ENCODE measurements at places on chromosomes 2 and 18.
A peak's percentile ranks its signal among the peaks of the same experiment; 100 is the strongest.

DNA sequence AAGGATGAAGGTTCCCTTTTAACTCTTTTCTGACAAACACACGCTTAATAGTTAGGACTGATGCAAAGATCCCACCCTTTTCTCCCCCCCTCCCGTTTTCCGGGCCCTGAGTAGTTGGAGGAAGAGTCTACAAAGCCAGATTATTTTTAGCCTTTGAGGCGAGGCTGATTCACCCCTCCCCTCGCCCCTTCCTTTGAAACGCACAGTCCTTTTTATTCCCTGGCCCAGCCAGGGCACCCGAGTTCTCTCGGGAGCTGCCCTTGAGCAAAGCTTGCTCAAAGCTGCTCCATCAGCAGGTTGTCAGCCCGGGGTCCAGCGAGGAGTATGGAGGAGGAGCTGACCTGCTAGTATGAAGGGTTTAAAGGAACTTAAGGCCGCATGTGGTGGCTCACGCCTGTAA is 47.1 kb upstream of the SPRED2 start:
- DNase-seq = no peak

DNA sequence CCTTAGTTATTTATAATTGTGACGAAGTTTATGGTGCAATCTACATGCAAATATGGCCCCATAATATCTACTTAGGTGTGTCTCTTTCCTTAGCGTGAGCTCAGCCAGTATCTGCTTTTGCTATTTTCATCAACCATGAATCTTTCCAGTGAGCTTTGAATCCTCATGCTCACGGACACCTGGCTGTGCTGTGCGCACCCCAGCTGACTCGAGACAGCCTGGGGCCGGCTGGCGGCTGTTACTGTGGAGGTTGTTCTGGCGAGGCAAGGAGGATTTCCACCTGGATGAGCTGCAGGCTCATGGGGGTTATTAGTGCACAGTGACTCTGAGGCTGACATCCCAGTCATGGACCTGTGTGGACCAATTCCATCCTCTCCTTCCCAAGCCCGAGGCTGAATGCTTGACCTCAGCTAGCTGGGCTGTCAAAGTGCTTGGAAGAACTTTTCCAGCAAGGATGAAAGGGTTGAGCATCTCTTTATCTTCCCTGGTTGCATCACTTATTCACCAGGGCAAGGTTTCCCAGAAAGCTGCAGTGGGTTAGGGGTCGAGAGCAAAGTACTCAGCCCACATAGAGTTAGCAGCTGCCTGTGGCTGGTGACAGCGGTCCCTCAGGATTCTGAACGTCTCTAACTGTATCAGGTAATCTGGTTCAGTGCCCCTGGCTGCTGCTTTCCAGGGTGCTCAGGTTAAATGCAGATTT is 141.7 kb downstream of the ARL4C start:
- no peak for DNase-seq

GRCh38 chr18:50469380-50469781 is 90.5 kb upstream of the MAPK4 start:
- no peak for DNase-seq

DNA sequence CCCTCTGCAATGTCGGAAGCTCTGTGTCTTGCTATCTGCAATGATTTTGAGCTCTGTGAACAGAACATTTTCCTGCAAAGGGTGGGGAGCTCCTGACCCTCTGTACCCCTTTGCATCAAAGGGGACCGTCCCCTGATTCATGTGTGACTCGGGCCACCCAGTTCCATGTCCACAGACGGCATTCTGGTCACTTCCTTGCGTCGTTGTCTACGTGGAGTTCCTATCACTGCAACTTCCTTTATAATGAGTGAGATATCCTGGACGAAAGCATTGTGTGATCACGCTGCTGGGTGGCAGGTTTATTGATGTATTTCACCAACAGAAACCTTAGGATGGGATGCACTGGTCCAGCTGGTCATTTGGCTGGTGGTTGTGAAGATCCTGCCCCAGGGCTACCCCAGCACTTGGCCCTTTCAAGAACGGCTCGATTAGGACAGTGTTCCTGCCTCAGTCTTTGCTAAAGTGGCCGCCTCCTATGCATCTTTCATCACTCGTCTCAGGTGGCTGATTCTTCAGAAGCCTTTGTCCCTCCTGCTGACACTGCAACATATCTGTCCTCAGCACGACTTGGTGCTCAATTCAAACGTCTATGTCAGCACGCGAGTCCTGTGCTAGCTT is 202.7 kb downstream of the ACKR3 start:
- DNase-seq = no peak

- no peak for DNase-seq
These were observed 692.3 kb upstream of the PIK3C3 start for GRCh38 chr18:41262688-41263087.

DNA sequence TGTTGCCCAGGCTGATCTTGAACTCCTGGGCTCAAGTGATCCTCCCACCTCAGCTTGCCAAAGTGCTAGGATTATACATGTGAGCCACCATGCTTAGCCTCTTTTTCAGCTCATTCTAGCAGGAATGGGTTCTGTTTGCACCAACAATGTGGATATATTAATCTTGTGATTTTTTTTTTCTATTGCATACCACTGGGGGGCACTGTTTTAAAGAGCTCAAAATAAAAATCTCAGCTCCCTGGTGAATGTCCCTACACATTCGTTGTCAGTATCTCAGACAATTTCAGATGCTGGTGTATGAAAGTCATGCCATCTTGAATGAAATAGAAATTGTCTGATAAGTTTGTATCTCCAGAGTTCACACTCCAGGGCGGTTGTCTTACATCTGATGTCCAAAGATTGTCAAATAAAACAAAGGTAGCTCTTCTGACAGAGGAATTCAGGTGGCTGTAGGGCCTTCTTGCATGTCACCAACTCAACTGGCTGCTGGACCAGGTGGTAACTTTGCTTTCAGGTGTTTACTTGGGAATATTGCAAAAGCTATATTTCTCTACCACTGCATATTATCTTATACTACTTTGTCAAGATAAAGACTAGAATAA is 3.1 kb upstream of the MATN3 start:
- no peak for DNase-seq

DNA sequence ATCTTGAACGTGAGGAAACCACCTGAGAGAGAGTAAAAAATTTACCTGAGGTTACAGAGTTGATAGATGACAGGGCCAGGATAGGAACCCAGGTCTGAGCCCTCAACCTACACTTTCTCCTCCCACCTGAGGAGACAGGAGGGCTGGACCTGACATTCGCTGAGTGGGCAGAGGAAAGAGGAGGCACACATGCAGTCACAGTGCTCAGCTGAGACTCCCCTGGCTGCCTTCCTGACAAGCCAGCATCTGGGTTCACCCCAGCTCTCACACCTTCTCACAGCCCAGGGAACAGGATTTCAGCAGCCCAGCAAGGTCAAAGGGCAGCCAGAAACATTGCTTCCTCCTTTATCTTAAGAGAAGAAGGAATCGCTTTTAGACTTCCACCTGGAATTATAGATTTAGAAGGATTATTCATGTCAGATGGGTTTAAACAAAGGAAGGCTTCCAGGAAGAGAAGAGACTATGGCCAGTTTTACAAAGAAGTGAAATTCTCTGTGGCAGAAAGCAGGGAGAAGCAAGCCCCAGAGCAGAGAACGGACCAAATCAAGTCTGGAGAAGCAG is 18.1 kb upstream of the PKDCC start:
- no peak for DNase-seq

DNA sequence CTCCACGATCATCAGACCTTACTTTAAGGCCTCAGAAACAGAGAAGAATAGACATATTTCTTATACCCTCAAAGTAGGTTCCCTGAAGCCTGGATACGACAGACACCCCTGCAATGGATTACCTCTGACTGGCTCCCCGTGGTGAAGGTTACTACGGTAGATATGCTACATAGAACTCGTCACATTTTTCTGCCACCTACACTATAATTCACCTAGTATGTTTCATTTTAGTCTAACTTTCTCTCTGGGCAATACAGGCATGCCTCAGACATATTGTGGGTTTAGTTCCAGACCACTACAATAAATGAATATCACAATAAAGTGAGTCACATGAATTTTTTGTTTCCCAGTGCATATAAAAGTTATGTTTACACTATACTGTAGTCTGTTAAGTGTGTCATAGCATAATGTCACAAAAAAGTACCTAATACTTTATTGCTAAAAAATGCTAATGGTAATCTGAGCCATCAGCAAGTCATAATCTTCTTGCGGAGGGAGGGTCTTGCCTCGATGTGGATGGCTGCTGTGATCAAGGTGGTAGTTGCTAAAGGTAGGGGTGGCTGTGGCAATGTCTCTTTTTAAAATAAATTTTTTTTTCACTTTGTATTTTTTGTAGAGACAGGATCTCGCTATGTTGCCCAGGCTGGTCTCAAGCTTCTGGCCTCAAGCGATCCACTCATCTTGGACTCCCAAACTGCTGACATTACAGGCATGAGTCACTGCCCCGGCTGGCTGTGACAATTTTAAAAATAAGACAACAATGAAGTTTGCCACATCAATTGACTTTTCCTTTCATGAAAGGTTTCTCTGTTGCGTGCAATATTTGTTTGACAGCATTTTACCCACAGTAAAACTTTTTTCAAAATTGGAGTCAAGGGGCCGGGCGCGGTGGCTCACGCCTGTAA is 64.6 kb downstream of the TGIF1 start:
- DNase-seq = no peak

DNA sequence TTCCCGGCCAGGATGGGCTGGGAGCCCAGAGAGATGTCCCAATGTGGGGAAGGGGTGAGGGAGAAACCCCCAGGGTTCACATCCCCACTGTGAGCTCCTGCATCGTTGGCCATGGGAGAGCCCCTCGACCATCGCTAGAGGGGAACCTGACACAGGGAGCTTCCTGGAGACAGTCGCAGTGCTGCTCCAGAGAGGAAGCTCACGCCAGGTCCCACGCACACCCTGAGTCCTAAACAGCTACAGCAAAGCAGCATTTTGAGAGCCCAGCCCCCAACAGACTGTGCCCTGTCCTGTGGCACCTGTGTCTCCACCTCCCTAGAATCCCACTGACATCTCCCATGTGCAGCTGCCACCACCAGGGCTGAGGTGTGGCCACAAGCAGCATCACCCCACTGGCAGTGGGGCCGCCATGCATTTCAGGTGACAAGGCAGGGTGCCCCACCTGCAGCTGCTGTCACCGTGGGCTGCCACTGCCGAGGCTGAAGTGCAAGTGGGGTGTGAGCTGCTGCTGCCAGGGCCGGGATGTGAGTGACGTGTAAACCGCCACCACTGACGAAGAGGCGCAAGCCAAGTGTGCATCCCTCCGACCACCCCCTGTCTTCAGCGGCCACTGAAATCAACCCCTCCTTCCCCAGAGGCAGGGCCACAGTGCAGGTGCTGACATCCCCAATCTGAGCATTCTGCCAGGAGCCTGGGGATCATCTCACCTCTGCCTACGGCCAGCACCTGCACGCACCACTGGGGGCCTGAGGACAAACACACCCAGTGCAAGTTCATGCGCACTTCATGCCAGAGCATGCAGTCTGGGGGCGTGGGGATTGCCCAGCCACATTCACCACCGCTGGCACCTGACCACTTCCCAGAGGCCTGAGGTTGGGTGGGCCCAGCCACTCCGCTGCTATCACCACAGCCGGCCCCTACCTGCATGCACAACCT is 467.7 kb upstream of the SALL3 start:
- DNase-seq = no peak

- DNase-seq = no peak
These were observed 11.8 kb upstream of the KCMF1 start for GRCh38 chr2:84959095-84959565.

DNA sequence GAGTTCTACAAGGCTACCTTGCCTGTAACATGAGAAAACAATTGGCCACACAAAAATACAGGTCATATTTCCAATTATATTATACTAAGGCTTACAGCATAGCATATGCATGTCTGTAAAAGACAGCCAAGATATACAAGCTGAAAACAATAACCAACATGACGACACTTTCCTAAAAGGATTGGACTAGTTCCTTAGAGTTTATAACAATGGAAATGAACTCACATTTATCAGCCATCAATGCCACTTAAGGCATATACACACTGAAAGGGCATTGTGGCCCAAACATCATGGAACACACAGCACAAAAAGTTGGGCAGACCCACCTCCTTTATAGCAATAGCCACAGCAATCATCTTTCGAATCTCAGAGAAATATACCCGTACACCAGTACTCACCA is 52.0 kb downstream of the SLC40A1 start:
- DNase-seq = no peak

- DNase-seq = no peak
These were observed 348.2 kb downstream of the MYCN start for GRCh38 chr2:16288371-16289112.

DNA sequence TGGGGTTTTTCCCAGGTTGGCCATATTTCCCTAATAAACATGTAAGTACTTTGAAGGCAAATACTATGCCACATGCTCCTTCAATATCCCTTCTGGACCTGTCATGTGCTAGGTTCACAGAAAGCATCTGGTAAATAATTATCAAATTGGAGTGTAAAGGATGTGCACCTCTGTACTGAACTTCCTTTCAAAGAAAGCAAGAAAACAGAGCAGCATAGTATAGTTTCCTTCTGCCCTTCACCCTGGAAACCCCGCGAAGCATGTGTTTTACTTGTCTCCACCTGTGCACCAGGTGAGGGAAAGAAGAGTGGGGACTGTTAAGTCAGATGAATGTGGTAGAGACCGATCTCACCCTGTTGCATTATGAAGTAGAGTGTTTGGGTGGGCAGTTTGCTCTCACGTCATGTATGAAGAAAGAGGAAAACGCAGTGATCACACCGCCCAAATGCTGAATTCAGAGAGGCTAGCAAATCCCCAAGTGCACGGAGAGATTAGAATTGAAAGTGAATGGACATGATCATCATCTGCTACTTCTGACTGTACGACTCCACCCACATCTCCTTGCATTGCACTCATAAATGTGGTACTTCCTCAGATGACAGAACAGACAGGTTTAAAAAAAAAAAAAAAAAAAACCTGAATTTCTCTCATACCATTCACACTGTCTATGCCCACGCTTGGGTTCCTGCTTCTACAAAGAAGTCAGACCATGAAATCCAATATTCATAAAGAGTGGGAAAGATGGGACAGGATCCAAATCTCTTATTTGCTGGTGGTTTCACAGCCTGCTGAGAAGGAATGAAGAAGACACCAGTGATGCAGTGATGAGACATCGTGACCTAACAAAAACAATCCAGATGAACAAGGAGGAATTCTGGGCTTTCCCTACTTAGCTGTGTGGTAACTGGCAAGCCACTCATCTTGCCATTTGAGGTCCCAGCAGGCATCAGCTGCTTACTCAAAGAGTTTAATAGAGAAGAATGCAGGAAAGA is 448.6 kb downstream of the BCL11A start:
- DNase-seq = no peak

DNA sequence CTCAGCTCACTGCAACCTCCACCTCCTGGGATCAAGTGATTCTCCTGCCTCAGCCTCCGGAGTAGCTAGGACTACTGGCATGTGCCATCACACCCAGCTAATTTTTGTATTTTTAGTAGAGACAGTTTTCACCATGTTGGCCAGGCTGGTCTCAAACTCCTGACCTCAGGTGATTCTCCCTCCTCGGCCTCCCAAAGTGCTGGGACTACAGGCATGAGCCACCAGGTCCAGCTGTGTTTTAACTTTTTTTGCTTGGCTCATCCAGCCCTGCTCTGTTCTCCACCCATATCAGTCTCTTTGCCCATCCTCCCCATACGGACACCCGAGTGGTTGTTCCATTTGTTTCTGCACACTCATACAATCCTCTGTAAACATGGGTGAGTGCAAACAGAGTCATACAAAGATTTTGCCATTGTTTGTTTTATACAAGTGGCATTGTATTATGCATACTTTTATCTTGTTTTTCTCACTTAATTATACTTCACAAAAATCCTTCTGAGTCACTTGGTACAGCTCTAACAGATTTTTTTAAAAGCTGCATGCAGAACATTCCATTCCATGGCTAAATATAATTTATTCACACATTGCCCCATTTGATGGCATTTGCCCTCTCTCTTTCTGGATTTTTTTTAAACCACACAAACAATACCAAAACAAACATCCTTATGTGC is 5.3 kb downstream of the APOB start:
- no peak for DNase-seq

GRCh38 chr18:49459404-49460171 is 857 bp downstream of the DYM start:
- peak; percentile 8 for DNase-seq
